Parietal lobe (tissue), 2 donors: ENCODE measurements at places on chromosomes 11 and 22. TPM values are rescaled to one million over a fixed set of nuclear protein-coding genes. Genes with fewer than 3 reads are reported as not detected.

Gene FZD4
- 29.1 TPM for total RNA-seq

Gene CDHR5
- not detected for total RNA-seq

Gene KCNK4
- 5.3 TPM for total RNA-seq

Gene VWCE
- 7.2 TPM for total RNA-seq

Gene TMEM45B
- total RNA-seq: 0.94 TPM

Gene MFNG
- total RNA-seq: 3.4 TPM

Gene GTSE1
- total RNA-seq: 3.1 TPM

Gene MPZL3
- 0.63 TPM for total RNA-seq
